Hindlimb muscle (tissue), 1 donor: ENCODE measurements at places on chromosomes 5 and 9.
A peak's percentile ranks its signal among the peaks of the same experiment; 100 is the strongest.

DNA sequence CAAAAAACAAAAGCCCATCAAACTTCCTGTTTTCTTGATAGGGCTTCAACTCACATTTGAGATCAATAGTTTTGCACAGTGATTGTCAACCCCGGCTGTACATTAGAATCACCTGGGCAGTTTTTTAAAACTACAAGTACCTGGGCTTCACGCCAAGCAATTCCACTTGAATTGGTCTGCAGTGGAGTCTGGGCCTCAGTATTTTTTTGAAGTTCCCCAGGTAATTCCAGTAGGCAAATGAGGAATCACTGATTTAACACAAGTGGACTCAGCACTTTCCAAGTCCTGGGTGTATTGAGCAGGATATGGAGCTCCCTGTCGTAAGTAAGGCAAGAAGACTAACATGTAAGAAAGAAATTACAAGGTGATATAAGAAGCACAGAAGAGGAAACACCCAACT lies 14.8 kb upstream of the SMIM15 start:
- DNase-seq, result no peak

GRCh38 chr5:102809033-102809432 lies 53.9 kb downstream of the PAM start:
- DNase-seq, result no peak

DNA sequence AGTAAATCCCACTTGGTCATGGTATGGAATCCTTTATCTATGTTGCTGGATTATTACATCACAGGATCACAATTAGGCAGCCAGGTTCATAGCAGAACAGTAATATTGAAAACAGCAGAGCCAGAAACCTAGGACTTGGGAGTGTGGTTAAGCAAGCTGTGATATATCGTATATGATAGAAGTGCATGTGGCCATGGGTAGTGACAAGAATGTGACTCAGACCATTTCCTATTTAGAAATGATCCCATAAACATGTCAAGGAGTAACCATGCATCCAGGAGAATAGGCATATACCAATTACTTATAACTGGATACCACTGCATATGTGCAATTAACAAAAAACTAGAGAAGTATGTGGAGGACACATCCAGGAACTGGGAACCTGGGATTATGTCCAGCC lies 31.2 kb downstream of the AMBP start:
- no peak for DNase-seq

- no peak for DNase-seq
Measured at GRCh38 chr5:165573445-165573844, 2068.0 kb downstream of the MAT2B start.

GRCh38 chr5:136424835-136425584 lies 59.7 kb upstream of the TRPC7 start:
- DNase-seq, result peak; percentile 38

- DNase-seq, result no peak
Measured at GRCh38 chr9:19180991-19181390, 49.5 kb upstream of the DENND4C start.

DNA sequence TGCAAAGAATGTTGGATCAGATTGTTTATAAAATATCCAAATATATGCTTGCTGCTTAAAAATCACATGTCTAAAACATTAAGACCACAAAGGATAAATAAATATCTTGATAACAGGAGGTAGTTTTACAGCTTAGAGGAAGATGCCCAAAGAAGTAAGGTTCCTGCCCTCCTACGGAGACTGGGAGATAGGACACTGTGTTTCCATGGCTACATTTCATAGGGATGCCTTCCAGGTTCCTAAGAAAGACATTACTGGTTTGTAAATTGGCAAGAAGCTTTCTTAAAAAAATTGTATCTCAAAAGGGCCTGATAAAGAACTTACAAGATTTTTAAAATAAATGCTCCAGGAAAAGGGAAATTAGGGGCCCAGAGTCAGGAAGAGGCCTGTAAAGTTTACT lies 437.2 kb downstream of the HINT1 start:
- DNase-seq, result no peak

GRCh38 chr5:169576181-169576598 lies 7.4 kb upstream of the SPDL1 start:
- no peak for DNase-seq

- DNase-seq, result no peak
Measured at GRCh38 chr9:70120834-70121510, 77.3 kb downstream of the MAMDC2 start.

DNA sequence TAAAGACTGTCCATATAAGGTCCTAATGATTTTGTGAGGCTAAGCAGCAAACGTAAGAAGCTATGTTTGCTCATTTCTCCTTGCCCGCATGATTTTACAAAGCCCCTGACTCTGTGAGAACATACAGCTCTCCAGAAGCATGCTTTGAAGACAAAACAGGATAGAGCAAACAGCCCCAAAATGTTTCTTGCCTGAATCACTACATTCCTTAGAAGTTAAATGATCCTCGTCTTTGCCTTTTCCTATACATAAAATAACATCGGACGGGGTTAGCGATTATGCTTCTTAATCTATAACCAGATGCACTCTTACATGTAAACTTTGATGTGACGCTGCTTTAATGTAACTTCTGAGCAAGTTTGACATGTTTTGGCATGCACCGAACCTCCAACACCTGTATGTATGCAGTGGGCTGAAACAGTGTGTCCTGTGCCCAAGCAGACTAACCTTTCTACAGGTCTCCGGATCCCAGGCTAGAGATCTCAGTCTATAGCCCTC lies 353.7 kb downstream of the CETN3 start:
- DNase-seq, result no peak

DNA sequence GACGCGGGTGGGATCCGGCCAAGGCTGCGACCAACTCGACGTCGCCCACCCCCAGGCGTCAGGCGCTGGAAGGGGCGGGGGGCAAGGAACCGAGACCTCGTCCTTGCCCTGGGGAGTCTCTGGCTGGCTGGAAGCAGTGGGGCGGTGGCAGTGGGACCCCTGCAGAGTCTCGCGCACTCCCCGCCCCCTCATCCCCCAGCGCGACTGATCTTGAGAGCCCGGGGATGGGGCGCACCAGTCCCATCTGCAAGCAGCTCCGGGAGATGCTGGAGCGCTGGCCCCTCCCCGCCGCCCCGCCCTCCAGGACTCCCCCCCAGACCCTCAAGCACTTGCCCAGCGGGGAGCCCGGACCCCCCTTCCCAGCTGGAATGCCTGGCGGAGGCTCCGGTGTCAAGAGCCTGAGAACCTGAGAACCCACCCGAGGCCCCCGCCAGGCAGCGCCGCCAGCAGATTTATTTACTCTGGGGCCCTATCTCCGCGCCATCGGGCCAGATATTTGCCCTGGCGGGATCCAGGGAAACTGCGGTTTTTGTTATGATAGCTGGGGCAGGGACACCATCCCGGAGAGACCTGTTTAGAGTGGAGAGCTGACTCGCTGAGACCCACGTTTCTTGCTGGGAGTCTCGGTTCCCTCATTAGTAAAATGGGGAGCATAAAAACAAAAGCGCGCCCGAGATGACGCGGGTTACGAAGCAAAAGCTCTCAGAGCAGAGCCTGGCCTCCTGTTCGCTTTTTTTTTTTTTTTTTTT lies 1.2 kb downstream of the PRRT1B start:
- no peak for DNase-seq
